ENCODE measurements at places on chromosomes 13 and 19.

DNA sequence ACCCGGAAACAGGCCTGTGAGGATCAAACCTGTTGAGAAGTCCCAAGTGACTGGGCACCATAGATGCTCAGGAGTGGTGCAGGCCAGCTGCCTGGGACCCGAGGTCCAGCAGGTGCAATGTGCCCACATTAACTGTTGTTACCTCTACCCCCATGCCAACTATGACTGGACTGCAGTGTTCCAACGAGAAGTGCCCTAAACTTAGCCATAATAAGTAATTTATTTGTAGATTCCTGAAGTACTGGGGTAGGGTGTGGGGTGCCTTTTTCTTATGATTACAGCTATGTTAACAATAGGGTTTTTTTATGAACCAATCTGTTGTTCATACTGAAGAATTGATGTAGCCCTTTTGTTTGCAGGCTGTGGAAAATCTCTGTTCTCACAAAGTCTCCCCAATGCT lies 9.2 kb downstream of the CUL4A start:
- DNase-seq = no peak

DNA sequence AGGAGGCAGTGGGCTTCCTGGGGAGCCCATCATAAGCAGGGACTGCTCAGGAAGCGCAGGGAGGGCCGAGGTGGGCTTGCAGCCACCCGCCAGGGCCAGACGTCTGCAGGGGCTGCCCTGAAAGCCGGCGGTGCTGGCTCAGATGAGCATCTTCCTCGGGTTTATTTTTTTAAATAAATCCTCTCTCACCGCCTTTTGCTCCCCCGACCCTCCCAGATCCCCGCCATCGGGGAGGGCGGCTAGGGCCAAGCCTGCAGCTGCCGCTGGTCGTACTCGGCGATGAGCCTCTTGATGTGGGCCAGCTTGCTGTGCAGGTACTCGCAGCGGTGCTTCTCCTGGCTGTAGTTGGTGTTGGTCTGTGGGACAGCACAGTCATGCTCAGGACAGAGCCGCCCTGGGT lies 6.6 kb upstream of the ISYNA1 start:
- no peak for DNase-seq

- no peak for DNase-seq
These were observed 24.7 kb downstream of the CILP2 start for GRCh38 chr19:19562665-19563347.

- no peak for DNase-seq
These were observed 83.2 kb downstream of the MAP4K1 start for GRCh38 chr19:38534574-38534973.

GRCh38 chr13:97435794-97436193 lies 1.8 kb downstream of the RAP2A start:
- DNase-seq = no peak

GRCh38 chr19:27974082-27974513 lies 1238.9 kb downstream of the UQCRFS1 start:
- no peak for DNase-seq

DNA sequence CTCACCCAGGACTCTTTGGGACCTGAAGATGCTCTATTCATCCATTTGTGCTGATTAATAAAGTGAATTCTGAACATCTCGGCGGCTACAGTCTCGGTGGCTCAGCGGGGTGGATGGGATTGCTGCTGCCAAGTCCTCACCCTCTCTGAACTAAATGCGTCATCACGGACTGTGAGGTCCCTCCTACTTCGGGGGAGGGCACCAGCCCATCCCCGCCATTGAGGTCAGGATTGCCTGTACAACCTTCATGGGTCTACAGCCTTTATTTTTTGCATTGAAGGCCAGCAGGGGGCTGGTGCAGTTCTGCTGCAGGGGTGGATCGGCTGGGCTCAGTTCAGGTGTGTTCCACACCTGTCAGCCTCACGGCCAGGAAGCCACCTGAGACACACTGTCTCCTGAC lies 181.8 kb downstream of the COL4A1 start:
- DNase-seq = no peak

- no peak for DNase-seq
These were observed 264.0 kb downstream of the KLF12 start for GRCh38 chr13:73870036-73870741.

DNA sequence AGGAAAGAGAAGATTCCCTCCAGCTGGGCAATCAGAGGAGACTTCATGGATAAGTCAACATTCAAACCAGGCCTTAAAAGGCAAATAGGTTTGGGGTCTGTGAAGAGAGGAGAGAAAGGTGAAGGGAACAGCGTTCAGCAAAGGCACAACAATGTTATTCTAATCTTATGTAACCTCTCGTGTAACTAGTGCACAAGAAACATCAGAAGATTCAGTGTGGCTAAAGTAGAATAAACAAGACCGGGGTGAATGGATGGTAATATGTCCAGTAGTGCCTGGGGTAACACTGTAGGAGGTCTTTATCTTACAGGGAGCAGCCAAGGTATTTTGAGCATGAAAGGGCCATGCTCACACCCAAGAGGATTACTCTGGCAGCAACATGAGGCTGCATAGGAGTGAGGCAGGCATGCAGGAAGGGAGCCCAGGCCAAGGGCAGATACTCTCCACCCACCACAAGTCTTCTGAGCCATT lies 24.1 kb downstream of the LHFPL6 start:
- DNase-seq = no peak

DNA sequence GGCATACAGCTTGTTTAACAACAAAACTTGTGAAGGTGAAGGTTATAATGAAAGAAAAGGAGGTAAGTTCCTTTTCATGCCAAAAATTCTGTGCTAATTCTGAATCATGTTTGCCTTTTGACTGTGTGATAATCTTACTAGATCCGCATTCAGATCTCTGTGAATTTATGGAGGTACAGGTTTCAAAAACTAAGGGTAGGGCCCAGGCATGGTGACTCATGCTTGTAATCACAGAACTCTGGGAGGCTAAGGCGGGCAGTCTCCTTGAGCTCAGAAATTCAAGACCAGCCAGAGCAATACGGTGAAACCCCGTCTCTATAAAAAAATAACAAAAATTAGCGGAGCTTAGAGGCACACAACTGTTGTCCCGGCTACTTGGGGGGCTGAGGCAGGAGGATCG lies 45.9 kb downstream of the PCDH9 start:
- no peak for DNase-seq

DNA sequence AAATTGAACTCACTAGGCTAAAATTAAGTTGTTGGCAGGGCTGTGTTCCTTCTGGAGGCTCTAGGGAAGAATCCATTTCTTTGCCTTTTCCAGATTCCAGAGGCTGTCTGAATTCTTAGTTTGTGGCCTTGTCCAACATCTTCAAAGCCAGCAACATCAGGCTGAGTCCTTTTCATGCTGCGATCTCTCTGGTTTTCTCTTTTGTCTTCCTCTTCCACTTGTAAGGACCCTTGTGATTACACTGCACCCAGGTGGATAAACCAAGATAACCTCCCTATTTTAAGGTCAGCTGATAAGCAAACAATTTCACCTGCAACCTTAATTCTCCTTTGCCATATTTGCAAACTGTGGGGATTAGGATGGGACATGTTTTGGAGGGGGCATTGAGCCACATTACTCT lies 11.5 kb downstream of the UTP14C start:
- DNase-seq = no peak

GRCh38 chr19:5138606-5139582 lies 170.0 kb downstream of the KDM4B start:
- DNase-seq = peak; percentile 47

GRCh38 chr13:26019881-26020870 lies 31.6 kb downstream of the SHISA2 start:
- no peak for DNase-seq

- no peak for DNase-seq
These were observed 121.4 kb upstream of the RFC3 start for GRCh38 chr13:33696530-33696929.

GRCh38 chr19:39428283-39429112 lies 7.3 kb downstream of the RPS16 start:
- DNase-seq = no peak

- DNase-seq = no peak
These were observed 198.6 kb downstream of the TEX29 start for GRCh38 chr13:111519041-111519440.

- DNase-seq = no peak
These were observed 28.9 kb upstream of the TNFRSF19 start for GRCh38 chr13:23541221-23541824.

DNA sequence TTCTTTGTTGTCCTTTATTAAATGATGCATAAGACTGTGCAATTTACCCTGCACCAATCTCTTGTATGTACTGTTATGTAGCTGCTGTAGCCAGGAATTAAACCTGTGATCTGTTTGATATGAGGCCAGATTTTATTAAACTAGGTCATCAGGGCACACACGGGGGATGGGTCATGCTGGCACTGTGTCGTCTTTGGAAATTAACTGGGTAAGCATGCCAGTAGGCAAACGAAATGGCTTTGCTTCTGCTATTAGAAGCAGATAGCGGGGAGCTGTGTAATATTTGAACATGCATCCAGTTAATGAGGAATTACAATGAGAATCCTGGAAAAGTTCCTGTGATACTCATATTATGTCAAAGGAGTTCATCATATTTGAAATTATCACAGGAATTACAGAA lies 23.5 kb downstream of the MTUS2 start:
- DNase-seq = no peak

DNA sequence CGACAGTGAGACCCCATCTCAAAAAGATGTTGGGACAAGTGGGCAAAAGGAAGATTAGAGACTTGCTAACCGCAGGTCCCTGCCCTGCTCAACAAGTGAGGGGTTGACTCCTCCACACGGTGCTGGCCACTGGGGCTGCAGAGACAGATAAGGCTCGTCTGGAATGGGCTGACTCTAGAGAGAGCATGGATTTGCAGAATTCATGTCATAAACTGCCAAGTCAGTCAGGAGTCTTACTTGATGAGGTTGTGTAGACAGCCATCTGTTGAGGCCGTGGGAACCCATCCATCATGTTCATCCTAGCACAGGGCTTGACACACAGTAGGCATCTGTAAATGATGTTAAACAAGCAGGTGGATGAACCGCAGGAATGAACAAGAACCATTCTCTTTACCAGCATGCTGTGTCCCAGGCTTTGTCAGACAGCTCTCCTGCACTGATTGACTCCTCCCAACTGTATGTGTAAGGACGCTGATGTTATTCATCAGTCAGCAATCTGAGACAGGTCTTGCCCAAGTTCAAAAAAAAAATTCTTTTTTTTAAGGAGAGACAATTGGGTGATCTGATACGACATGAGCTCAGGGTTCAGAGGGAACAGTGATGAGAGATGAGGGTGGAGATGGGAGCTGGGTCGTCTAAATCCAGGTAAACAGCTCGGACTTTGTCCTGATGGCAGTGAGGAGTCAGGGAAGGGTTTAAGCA lies 8.8 kb downstream of the PAF1 start:
- no peak for DNase-seq

- no peak for DNase-seq
These were observed 21.3 kb downstream of the HCN2 start for GRCh38 chr19:610801-611480.

- DNase-seq = peak; percentile 92
These were observed at the start of gene GNG7 for GRCh38 chr19:2702170-2703076. TSS of gene GNG7 (minus strand) at chr19:2702694. CDS start at chr19:2520688, 182,006 bp downstream.

- DNase-seq = no peak
These were observed 68.2 kb downstream of the LRCH1 start for GRCh38 chr13:46621133-46621532.

- no peak for DNase-seq
These were observed 22.4 kb upstream of the RGCC start for GRCh38 chr13:41434831-41435520.

DNA sequence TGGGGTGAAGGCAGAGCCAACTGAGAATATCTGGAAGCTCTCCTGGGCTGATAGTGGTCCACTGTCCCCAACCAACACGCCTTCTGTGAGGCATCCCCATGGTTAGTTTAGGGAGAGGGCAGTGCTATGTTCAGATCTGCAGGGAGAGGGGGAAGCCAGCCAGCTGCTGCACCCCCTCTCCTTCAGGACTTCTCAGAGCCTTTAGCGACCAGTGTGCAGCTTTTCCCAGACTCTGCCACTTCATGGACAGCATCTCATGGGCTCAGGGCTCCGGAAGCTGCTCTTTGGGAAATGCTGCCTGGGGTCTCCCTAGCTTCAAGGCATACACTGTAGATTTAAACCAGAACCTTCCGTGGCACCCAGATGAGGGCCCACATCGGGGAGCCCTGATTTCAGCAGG lies 33.5 kb downstream of the TMED1 start:
- DNase-seq = no peak

DNA sequence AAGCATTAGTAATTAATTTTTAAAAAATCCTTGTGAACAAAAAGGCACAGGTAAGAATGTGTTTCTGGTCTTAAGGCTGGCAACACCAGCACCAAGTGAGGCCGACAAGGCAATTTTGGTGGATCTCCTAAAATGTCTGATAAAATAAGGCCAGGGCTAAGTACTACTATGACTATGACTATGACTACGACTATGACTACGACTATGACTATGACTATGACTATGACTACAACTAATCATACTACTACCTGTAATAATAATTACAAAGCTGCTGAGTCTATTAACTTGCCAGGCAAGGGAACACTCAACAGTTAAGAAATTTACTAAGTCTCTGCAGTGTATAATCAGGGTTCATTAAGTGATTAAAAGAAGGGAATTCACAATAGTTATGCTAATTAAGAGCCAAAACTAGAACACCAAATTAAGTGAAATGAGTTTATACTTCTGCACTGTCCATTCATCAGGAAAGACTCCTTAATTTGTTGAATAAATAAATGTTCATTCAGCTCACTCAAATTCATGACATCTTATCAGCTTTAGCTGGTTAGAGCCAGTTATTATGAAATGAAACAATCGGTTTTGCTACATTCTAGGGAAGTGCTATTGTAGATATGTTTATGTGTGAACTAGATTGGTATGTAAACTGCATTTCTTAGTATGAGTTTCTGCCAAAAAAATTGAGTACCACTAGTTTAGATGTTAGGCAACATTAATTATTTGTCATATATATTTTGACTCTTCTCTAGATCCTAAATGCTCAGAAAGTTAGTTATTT lies 1626.2 kb upstream of the PCDH20 start:
- no peak for DNase-seq

GRCh38 chr13:50945669-50946068 lies 36.1 kb downstream of the RNASEH2B start:
- no peak for DNase-seq

GRCh38 chr13:77349365-77349764 lies 22.5 kb upstream of the MYCBP2 start:
- no peak for DNase-seq

DNA sequence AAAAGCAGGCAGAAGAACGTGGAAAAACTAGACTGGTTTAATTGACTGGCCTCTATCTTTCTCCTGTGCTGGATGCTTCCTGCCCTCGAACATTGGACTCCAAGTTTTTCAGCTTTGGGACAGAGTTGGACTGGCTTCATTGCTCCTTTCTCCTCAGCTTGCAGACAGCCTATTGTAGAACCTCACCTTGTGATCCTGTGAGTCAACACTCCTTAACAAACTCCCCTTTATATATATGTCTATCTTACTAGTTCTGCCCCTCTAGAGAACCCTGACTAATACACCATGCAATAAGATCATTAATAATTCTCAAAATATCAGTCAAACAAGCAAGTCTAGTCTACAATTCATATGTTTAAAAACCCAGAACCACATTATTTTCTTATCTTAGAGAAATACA lies 662.4 kb downstream of the TBC1D4 start:
- no peak for DNase-seq

DNA sequence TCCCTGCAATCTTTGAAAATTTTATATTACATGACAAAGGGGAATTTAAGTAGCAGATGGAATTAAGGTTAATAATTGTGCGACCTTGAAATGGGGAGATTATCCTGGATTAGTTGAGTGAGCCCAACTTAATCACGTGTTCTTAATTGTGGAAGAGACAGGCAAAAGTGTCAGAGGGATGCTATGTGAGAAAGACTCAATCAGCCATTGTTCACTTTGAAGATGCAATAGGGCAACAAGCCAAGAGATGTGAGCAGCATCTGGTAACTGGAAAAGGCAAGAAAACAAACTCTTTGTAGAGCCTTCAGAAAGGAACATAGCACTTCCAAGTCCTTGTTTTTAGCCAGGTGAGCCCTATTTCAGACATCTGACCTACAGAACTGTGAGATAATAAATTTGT lies 247.7 kb downstream of the SLITRK1 start:
- no peak for DNase-seq

All from activated CD8-positive, alpha-beta memory T cell treated with anti-CD3 and anti-CD28 coated beads for 1 hour (primary cell).